CD8-positive, alpha-beta memory T cell (primary cell): ENCODE measurements at places on chromosomes 1 and 21. TPM values are rescaled to one million over a fixed set of nuclear protein-coding genes. Genes with fewer than 3 reads are reported as not detected.

BGLAP gene
- polyA plus RNA-seq, result not detected

TAF1A gene
- polyA plus RNA-seq, result 5.8 TPM

S100A10 gene
- 1,167 TPM for polyA plus RNA-seq

MYOG gene
- not detected for polyA plus RNA-seq

GOLT1A gene
- polyA plus RNA-seq, result not detected

OVAAL gene
- polyA plus RNA-seq, result not detected

GRCh38 chr1:61588736-61589672 is 135.9 kb downstream of the TM2D1 start:
- H3K4me1 ChIP-seq, result no peaks in the 10 kb centered on the region
- H3K27me3 ChIP-seq, result peaks cover 5% of the 10 kb centered on the region
- no peak overlapping the region for H3K27ac ChIP-seq
- DNase-seq, result peak; percentile 10
- H3K36me3 ChIP-seq, result no peaks in the 10 kb centered on the region

- H3K4me1 ChIP-seq, result no peaks in the 10 kb centered on the region
- H3K4me3 ChIP-seq, result no peak overlapping the region
- no peak for DNase-seq
- no peak overlapping the region for H3K27ac ChIP-seq
- H3K27me3 ChIP-seq, result no peaks in the 10 kb centered on the region
Measured at GRCh38 chr1:101843160-101843559, 153.6 kb downstream of the OLFM3 start.

DNA sequence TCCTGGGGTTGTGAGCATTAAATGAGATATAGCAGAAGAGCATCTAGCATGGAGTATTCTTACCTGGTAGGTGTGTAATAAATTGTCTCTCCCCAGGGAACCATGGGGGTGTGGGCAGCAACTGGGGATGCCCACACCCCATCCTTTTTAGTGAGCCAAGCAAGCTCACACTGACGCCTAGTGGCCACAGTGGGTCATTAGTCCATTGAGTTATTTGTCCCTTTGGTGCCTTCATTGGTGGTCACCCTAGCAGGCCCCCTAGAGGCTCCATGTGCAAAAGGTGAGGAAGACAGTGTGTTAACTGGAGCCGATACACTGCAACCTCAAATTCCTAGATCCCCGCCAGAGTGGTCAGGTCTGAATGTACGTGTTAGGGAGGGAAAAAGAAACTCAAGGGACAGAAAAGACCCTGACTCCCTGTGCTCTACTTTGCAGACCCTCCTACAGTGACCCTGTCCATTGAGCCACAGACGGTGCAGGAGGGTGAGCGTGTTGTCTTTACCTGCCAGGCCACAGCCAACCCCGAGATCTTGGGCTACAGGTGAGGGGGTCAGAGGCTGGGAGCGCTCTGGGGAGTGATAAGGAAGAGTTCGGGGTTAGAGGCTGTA is 93.3 kb upstream of the CD1D start:
- no peaks in the 10 kb centered on the region for H3K36me3 ChIP-seq
- no peaks in the 10 kb centered on the region for H3K4me1 ChIP-seq
- no peak for DNase-seq

DNA sequence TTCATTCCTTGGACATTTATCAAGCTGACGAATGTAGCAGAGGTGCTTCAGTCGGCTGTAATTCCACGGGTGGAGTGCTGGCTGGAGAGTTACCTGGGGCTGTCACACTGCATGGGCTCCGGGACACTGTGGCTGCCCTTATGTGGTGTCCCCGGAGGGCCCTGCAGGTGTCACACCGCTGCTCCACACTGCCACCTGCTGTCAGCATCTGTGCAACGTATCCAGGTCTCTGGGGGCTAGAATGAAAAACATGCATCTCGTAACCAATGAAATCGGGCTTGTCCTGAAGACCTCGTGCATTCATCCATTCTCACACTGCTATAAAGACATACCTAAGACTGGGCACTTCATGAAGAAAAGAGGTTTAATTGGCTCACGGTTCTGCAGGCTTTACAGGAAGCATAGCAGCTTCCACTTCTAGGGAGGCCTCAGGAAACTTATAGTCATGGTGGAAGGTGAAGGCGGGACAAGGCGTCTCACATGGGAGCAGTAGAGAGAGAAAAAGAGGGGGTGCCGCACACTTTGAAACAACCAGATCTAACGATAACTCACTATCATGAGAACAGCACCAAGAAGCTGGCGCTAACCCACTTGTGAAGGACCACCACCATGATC is 46.7 kb upstream of the PCBP3 start:
- peaks cover 19% of the 10 kb centered on the region for H3K4me1 ChIP-seq
- no peak overlapping the region for H3K27ac ChIP-seq
- no peak overlapping the region for H3K4me3 ChIP-seq
- H3K36me3 ChIP-seq, result no peaks in the 10 kb centered on the region
- DNase-seq, result peak; percentile 86
- no peaks in the 10 kb centered on the region for H3K27me3 ChIP-seq

DNA sequence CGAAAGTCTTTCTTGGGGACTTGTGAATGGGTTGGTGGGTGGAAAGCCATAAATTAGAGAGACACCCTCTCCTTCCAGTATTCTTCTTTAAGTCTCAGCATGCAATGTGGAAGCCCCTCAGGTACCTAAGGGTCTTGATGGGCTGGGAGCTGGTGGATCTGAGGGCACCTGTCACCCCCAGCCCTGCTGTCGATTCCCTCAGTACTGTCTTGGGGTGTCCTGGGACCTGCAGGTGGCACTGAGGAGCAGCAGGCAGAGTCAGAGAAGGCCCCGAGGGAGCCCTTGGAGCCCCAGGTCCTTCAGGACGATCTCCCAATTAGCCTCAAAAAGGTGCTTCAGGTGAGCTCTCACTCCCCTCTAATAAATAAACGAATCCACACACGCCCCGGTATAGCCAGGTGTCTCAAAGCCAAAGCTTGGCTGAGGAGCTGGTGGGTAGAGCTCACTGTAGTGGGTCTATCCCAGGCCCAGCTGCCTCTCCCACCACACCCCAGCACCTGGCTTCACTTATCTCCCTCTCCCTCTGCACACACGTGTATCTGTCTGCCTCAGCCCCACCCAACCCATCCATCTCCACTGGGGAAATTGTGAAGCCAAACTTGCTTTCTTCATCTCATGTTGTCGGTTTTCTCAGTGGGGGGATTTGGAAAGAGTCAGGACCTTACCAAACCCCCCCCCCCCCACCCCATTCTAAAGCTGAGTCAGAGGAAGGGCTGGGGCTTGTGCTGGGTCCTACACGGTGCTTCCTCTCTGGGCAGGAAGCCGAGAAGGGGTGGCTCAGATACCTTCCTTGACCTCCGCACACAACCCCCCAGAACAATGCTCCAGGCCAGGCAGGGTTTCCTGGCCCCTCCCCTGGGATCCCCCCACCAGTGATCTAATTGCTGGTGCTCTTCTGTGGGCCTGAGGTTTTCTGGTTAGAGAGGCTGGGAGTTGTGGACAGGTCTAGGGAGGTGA is 1.6 kb downstream of the ADAM15 start:
- H3K27me3 ChIP-seq, result no peaks in the 10 kb centered on the region
- H3K27ac ChIP-seq, result no peak overlapping the region
- H3K4me3 ChIP-seq, result peak overlapping the region; percentile 67
- no peak for DNase-seq
- no peaks in the 10 kb centered on the region for H3K36me3 ChIP-seq
- H3K4me1 ChIP-seq, result peaks cover 21% of the 10 kb centered on the region

DNA sequence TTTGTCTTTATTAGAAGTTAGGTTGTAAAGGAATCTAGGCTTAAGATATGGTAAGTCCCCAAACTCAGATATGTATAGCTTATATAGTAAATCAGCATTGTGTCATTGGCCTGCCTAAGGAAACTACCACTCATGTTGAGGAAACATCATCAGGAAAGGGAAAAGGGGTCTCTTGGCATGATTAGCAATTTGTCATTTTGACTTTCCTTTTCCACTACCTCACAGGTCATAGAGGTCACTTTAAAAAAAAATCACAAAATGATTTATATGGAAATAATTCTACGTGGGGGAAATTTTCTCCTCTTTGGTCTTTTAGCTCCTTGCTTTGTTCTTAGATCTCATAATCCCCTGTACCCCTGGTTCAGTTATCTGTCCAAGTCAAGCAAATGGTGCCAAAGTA is 213.5 kb downstream of the RPS6KC1 start:
- no peak for DNase-seq
- H3K4me1 ChIP-seq, result no peaks in the 10 kb centered on the region
- no peak overlapping the region for H3K4me3 ChIP-seq
- H3K27me3 ChIP-seq, result no peaks in the 10 kb centered on the region

DNA sequence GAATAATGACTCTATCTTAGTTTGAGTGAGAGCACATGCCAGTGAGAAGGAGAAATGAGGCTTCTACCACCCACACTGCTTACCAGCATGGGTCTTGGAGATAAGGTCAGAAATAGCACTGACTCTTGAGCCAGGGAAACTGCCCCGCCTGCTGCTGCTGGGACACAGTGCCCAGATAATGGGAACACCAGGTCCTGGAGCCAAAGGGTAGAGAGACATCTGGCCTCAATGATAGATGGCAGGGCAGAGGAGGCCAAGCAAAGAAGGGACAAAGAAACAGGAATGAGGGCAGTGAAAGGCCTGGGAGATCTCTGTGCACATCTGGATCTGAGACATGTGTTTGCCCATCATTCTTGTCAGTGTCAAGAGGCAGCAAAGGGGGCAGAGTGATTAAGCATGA is 97.4 kb downstream of the MIS18A start:
- no peaks in the 10 kb centered on the region for H3K36me3 ChIP-seq
- no peaks in the 10 kb centered on the region for H3K27me3 ChIP-seq
- no peaks in the 10 kb centered on the region for H3K4me1 ChIP-seq
- H3K27ac ChIP-seq, result no peak overlapping the region

GRCh38 chr1:201156346-201156745 is 2.1 kb upstream of the TMEM9 start:
- no peaks in the 10 kb centered on the region for H3K27me3 ChIP-seq
- H3K36me3 ChIP-seq, result no peaks in the 10 kb centered on the region
- H3K4me3 ChIP-seq, result no peak overlapping the region
- peaks cover 22% of the 10 kb centered on the region for H3K4me1 ChIP-seq

- no peaks in the 10 kb centered on the region for H3K36me3 ChIP-seq
- H3K27me3 ChIP-seq, result no peaks in the 10 kb centered on the region
- no peak for DNase-seq
- H3K27ac ChIP-seq, result no peak overlapping the region
- no peaks in the 10 kb centered on the region for H3K4me1 ChIP-seq
- H3K4me3 ChIP-seq, result no peak overlapping the region
Measured at GRCh38 chr21:18245464-18245967, 883 bp downstream of the CHODL start.

- no peaks in the 10 kb centered on the region for H3K27me3 ChIP-seq
- no peak overlapping the region for H3K27ac ChIP-seq
- no peak for DNase-seq
- no peaks in the 10 kb centered on the region for H3K36me3 ChIP-seq
Measured at GRCh38 chr1:94974824-94975223, 47.9 kb upstream of the CNN3 start.

- H3K4me1 ChIP-seq, result no peaks in the 10 kb centered on the region
- no peak for DNase-seq
- H3K27me3 ChIP-seq, result no peaks in the 10 kb centered on the region
- H3K27ac ChIP-seq, result no peak overlapping the region
Measured at GRCh38 chr1:178490136-178490535, 6.6 kb downstream of the CLEC20A start.

DNA sequence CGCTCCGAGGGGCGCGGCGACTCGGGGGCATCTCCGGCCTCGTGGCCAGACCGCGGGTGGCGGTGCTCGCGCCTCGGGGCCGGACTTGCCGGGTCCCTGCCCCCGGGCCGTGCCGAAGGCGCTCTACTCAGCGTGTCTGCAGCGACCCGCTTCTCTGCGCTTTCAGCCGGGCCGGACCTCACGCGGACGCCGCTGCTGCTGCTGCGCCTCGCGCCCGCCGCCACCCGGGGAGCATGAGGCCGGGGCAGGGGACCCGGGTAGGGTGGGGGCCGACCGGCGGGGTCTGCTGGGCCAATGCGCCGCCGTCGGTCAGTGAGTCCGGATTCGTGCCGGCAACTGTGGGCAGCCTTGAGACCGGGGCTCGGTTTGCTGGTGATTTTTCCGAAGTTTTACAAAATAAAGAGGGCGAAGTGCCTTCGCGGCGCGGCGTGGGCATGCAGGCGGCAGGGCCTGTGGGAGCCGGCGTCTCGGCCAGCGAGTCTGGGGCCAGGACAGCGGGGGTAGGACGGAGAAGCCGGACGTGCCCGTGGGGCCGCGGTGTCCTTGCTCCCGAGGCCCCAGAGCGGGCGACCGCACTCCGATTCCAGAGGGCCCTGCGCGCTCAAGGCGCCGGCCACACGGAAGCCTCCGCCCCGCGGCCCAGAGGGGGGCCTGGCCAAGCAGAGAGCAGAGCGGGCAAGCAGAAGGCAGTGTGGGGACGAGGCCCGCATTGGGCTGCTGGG is 749 bp downstream of the FAM163A start:
- no peaks in the 10 kb centered on the region for H3K4me1 ChIP-seq
- no peaks in the 10 kb centered on the region for H3K27me3 ChIP-seq
- H3K36me3 ChIP-seq, result no peaks in the 10 kb centered on the region
- H3K27ac ChIP-seq, result no peak overlapping the region

- H3K4me3 ChIP-seq, result no peak overlapping the region
- no peak overlapping the region for H3K27ac ChIP-seq
- DNase-seq, result no peak
Measured at GRCh38 chr1:191405417-191405816, 752.8 kb upstream of the RGS18 start.

GRCh38 chr1:201429736-201430501 is 8.4 kb upstream of the TNNI1 start:
- DNase-seq, result no peak
- no peaks in the 10 kb centered on the region for H3K4me1 ChIP-seq
- H3K36me3 ChIP-seq, result no peaks in the 10 kb centered on the region
- no peak overlapping the region for H3K27ac ChIP-seq
- no peak overlapping the region for H3K4me3 ChIP-seq

DNA sequence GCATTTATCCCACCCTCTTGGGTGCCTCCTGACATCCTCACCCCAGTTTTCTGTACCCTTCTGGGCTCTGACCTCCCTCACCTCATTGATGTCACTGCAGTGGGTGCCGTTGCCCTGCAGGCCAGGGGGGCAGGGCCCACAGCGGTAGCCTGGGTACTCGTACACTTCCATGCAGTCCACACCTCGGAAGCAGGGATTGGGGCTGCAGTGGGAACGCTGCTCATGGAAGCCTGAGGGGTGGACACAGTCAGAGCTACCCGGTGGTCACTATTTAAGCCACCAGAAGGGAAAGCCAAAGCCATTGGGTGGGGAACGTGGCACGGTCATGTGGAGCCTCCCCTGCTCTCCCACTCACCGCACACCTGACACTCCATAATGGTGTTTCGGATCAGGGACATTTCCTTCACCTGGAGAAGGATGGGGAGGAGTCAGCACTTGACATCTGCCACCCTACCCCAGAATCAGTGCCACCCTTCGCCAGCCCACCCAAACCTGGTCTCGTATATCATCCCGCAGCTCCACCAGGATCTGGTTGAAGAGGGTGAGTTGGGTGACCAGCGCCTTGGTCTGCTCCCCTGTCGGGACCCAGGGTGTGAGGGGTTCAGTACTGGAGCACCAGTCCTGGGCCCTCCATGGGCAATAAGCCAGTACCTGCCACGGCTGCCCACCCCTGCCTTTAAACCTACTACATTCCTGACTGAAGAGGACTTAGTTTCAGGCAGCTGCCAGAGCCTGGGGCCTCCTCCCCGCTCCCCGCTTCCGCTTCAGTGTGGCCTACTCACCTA is 4.8 kb downstream of the THBS3 start:
- peaks cover 10% of the 10 kb centered on the region for H3K4me1 ChIP-seq
- peak; percentile 40 for DNase-seq
- H3K4me3 ChIP-seq, result no peak overlapping the region
- no peaks in the 10 kb centered on the region for H3K36me3 ChIP-seq
- H3K27me3 ChIP-seq, result no peaks in the 10 kb centered on the region
